ENCODE measurements at places on chromosomes 12 and 14.

DNA sequence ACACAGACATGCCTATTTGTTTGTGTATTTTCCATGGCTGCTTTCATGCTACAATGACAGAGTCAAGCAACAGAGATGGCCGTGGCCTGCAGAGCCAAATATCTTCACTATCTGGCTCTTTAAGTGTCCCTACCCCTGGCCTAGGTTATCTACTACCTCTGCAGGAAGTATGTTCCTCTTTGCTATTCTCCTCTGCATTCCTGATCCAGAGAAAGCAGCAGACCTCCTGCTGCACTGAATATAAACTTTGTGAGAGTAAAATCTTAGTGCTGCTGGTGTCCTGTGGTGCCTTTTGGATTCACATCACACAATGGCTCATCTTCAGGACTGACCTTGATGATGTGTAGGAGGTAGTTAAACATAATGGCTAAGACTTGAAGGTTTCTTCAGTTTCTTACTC, 233.4 kb downstream of the IPO8 start:
- no peak for DNase-seq

DNA sequence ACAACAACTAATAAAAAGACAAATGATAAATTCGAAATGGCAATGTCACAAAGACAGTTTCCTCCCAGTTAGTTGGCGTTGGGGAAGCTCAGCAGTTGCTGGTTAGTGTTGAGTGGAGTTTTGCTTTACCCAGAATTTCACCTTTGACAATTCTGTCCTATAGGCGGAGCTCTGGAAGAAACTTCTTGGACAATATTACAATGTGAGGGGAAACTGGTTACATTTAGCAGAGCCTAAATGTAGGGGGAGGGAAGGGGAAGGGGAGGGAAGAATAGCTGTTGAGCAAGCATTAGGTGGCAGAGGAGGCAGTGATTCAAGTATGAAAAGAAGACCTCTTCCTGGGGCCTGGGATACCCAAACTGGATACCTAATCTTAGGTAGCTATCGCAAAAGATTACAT, 51.4 kb downstream of the BDKRB1 start:
- DNase-seq: no peak

DNA sequence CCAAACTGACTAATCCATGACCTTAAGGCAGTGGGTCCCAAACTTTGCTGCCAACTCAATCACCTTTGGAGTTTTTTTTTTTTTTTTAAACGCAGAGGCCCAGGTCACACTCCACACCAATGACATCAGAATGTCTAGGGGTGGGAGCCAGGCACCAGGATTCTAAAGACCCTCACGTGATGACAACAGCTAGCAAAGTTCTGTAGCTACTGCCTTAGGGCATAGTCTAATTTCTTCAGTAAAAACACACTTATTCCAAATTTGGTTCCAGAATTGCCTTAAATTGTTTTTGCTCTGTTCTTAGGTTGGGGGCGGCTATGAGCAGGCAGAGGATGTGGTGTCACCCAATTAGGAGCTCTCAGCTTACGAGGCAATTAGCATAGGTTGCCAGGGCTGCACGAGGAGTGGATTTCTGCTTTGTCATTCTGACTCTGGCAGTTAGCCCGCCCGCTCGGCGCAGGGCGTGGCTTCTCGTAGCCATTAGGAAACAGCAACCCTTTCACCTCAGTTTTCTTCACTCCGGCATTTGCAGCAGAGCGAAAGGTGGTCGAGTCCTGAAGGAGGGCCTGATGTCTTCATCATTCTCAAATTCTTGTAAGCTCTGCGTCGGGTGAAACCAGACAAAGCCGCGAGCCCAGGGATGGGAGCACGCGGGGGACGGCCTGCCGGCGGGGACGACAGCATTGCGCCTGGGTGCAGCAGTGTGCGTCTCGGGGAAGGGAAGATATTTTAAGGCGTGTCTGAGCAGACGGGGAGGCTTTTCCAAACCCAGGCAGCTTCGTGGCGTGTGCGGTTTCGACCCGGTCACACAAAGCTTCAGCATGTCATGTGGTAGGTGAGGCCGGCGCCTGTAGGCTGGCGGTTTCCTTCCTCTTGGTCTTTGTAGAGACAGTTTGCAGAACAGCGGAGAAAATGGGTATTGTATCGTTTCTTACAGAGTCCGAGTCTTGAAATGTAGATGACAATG, 16.7 kb upstream of the EID3 start:
- peak; percentile 99 for DNase-seq

DNA sequence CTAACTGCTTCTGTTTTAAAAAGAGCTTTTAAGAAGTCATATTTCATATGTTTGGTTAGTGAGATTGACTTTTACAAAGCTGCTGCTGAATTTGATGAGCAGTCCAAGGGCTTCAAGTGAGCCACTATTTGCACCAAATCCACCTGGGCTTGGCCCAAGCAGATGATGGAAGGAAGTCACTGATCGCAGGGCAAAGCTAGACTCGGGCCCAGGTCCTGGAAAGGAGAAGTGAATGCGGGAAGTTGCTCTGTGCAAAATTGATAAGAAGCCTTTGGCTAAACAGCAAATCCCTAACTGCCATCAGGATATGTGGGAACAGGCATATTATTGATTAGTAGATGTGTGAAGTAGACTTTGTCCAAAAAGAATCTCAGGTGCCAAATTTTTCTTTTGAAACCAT, 30.5 kb downstream of the PLXNC1 start:
- peak; percentile 32 for DNase-seq

- DNase-seq: peak; percentile 54
Measured at GRCh38 chr14:28754209-28754985, 12.2 kb upstream of the FOXG1 start.

GRCh38 chr14:82896476-82896875, 1362.8 kb upstream of the SEL1L start:
- no peak for DNase-seq

DNA sequence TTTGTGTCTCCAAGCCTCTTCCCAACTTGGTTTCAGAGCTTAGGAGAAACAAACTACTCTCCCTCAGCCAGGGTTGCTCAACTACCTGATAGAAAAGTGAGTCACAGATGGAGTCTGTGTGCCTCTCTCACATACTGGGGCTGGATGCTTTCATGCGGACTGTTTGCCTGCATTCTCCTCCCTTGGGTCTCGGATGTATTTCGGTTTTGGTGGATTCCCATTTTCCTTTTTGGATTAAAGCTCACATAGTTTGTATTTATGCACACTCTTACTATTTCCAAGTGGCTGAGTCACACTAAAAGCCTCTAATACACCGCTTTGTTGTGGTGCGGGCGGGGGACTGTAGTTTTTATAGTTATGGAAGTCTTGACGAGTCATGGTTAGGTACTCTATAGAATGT, 505.4 kb downstream of the LRFN5 start:
- no peak for DNase-seq

GRCh38 chr14:77097006-77097699, 905 bp upstream of the CIPC start:
- peak; percentile 48 for DNase-seq

DNA sequence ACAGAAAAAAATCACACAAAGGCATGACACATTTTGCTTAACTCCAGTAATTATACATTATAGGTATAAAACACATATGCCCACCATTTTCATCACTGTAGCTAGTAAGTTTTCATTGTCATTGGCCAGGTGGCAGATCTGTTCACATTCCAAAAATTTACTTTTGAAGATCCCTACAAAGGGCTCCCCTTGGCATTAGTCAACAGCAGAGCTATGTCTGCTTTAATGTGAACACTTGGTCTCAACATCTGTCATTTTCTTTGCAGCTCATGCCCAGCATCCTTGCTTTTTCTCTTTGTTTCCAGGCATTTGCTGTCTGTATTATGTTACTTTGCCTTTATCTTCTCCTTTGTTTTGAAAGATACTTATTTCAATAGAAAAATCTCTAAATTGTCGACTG, 519.1 kb upstream of the FOXG1 start:
- DNase-seq: no peak

- DNase-seq: no peak
Measured at GRCh38 chr14:51490205-51490604, 161.5 kb upstream of the FRMD6 start.

DNA sequence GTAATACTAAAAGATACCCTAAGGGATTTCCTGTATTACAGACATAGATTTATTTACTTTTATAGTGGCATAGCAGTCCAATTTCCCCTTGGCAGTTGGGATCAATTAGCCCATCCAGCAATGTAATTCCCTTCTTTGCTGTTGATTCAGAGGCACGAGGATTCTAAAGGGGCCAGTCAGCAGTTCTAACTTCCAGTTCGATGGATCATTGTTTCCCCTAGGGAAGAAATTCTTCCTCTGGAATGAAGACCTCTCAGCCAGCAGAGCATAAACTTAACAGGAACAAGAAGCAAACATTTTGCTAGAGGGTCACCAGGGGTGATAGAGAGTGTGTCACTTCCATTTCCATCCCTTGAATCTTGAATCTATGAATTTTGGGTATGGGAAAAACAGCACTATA, 395.7 kb upstream of the NOVA1 start:
- no peak for DNase-seq

DNA sequence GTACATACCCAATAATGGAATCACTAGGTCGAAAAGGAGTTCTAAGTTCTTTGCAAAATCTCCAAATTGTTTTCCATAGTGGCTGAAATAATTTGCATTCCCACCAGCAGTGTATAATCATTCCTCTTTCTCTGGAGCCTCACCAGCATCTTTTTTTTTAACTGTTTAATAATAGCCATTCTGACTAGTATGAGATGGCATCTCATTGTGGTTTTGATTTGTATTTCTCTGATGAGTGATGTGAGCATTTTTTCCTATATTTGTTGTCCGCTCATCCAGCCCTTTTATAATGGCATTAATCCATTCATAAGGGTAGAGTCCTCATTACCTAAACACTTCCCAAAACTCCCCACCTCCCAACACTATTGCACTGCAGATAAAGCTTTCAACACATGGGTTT, 278.3 kb downstream of the SEC23A start:
- DNase-seq: no peak

DNA sequence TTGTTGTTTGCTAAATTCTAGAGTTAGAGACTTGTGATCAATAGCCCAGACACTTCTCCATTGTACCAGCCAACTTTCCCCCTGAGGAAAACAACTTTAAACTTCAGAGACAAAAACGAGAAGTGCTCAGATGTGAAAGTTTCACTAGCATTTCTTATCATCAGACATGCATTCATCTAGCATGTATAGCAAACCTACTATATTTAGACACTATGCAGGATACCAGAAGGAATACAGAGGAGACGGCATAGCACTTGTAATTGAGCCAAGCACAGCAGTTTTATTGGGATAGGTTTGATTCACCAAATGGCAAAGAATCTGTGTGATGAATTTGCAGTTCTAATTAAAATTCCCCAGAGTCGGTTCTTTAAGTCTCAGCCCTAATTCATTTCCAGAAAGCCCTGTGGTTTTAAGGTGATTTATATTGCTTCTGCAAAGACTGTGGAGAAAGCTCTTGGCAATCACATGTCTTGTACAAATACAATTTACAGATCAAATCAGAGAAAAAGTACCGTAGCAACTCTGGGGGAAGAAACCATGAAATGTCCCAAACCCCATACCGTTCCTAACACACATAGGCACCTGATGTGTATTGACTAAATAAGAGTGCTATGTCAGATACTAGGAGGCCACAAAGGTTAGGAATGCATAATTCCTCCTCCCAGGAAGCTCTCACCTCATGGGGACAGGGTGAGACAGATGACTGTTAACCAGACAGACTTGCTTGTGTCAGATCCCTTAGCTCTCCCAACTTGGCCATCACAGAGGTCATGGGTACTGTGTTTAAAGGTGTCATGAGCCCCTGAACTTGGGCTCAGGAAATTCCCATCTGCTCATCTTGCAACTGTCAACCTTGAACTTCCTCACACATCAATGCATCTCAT, 69.6 kb upstream of the KRAS start:
- no peak for DNase-seq

GRCh38 chr14:104116756-104117340, 21.5 kb upstream of the KIF26A start:
- DNase-seq: no peak

- no peak for DNase-seq
Measured at GRCh38 chr12:48420039-48420775, 52.2 kb upstream of the ANP32D start.

- DNase-seq: no peak
Measured at GRCh38 chr12:5078423-5078822, 34.7 kb downstream of the KCNA5 start.

GRCh38 chr14:49982501-49982951, 89.6 kb downstream of the ARF6 start:
- no peak for DNase-seq

DNA sequence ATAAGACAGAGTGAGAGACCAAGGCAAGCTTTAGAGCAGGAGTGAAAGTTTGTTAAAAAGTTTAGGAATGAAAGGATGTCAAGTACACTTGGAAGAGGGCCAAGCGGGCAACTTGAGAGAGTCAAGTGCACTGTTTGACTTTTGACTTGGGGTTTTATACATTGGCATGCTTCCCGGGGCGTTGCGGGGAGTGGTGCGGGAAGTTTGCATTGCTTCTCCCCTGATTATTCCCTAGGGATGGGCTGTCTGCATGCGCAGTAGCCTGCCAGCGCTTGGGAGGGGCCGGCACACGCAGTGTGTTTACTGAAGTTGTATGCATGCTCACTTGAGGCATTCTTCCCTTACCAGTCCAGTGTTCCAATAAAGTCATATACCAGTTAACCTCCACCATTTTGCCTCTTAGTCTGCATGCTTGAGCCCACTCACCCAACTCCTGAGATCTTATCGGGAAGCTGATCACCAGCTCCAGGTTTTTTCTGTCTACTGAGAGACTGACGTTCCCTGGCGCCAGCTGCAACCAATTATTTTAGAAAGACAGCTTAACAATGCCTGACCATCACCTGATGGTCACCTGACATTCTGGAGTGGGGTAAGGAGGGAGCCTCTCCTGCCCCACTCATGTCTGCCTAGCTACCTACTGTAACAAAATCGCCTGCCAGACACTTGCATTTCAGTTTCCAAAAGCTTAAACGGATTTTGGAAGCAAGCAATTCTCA, 53.2 kb downstream of the DACT1 start:
- DNase-seq: no peak

- no peak for DNase-seq
Measured at GRCh38 chr12:52537101-52537500, 15.8 kb downstream of the KRT71 start.

DNA sequence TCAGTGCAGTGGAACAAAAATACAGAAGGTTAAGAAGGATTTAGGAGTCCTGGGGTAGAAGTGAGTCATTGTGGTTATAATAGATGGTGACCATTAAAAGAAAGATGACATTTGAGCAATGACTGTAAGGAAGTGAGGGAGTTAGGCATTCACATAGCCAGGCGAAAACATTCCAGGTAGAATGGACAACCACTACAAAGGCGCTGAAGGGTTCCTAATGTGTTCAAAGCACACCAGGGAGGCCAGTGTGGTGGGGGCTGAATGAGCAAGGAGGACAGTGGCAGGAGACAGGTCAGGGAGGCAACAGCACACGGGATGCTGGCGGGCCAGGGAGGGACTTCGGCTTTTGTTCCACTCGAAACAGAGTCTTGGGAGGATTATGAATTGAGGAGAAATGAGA, 129.9 kb downstream of the NPAS3 start:
- DNase-seq: no peak

GRCh38 chr14:101444116-101444515, 117.2 kb upstream of the DIO3 start:
- no peak for DNase-seq

GRCh38 chr14:102201353-102201738, 61.6 kb downstream of the WDR20 start:
- DNase-seq: no peak

GRCh38 chr14:88195676-88196075, 127.4 kb downstream of the KCNK10 start:
- no peak for DNase-seq
